Mammary epithelial cell (primary cell): ENCODE measurements at places on chromosomes 6 and 20. TPM values are rescaled to one million over a fixed set of nuclear protein-coding genes. Genes with fewer than 3 reads are reported as not detected.
A peak's percentile ranks its signal among the peaks of the same experiment; 100 is the strongest.

- DNase-seq, result no peak
Measured at GRCh38 chr6:159217595-159218275, 48.5 kb downstream of the FNDC1 start.

DNA sequence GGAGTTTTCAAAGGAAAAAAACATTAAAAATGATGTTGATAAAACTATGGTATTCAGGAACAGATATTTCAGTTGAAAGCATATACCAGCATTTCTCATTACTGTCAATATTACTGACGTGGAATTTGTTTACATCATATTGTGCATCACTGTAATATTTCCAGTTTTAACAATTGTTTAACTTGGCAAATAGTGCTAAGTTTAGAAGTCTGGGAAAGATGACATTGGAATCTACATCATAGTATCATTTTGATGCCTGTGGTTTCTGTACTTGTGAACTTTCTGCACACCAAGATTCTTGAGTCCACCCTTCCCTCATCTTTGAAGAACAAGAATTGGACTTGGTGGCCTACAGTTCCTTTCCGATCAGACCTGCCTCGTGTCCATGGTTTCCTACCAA, 98.1 kb downstream of the RALGAPA2 start:
- no peak for DNase-seq

- no peak for DNase-seq
Measured at GRCh38 chr6:126945812-126946360, 172.6 kb upstream of the RSPO3 start.

CPXM1 gene
- polyA plus RNA-seq, result not detected

DNA sequence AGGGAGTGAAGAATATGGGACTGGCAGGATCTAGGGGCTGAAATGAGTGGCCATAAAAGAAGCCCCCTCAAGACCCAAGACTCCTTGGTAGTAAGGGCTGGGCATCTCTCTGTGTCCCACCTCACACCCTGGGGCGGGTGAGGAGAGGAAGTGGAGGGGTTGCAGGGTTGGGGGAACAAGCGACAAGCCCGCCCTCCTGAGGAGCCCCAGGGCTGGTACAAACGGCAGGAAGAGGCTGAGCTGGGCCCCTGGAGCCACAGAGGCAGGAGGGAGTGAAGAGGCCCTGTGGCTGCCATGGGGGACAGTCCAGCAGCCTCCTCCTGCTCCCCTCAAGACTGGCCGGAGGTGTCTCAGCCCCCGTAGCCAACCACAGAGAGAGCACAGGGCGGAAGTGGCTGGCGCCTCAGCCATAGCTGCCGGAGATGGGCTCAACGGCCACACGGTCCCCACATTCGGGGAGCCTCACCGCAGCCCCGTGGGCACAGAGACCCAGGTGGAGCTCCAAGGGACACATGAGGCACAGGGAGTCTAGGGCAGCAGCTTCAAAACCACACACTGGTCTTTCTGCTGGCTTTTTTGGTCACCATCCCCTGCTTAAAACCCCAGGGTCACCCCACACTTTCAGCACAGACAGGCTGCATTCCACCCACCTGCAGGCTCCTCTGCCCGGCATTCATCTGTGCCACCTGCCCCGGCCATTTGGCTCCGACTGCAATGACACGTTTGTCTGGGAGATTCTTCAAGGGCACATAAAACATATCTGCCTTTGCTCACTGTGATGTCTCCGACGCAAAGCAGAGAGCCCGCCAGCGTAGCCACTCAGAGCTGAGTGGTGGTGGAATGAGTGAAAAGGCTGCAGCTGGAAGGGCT, 524 bp downstream of the C20orf203 start:
- DNase-seq, result no peak

DNA sequence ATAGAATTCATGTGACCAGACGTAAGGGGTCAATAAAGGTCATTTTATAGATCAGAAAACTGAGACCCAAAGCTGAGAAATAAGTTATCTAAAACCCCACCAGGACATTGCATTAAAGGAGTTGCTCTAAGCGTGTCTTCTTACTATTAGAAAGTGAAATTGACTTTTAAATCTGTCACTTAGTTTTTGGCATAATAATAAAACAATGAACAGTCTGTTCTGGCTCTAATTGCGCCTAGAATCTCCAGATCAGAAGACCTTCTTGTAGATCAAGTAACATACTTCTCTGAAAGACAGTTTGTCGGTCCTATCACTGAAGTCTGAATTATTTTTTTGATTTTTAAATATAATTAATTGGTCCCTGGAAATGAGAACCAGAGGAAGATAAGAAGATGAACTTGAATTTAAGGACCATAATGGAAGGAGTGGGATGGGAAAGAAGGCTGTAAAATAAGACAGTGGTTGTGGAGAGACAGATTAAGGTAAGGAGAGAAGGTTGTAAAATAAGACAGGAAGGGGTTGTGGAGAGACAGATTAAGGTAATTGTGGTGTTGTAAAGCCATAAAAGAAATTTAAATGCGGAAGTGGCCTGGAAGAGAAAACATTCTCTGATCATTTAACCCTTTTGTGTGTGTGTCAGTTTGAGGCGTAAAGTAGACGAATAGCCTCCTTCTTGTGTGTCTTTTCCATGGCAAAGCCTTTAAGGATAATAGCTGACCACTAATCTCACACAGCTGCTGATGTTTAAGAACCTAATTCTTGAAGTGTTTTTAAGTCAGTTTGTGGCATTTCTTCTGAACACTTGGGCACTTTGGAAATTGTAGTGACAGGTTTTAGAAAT, 20.1 kb downstream of the TOP1 start:
- no peak for DNase-seq

DNA sequence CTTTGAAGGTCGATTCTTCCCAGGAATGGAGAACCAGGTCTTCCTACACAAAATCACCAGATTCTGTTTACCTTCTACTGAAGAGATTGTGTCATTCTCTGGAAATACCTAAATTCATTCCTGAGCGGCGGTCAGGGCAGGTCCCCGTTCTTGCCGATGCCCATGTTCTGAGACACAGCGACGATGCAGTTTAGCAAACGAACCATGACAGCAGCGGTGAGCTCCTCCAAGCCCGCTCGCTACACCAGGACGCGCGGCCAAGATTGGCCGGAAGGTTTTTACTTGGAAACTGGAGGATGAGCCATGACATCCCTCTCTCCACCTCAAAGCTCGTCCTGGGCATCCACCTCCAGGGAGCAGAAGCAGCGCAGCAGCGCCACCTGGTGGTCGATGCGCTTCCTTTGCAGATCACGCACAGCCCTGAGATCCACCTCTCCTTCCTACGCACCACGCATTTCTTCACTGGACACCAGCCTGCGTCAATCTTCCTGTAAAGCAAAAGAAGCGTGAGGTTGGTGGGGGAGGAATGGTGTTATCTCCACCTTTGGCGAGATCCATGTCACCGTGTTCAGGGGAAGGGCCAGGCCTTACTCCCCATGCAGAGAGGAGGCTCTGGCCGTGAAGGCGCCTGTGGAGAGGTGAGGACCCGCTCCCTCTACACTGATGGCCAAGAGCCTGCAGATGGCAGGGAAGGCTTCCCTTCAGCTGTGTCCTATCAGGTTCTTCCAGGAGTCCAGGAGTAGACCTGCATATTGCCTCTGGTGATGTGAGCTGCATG, 9.9 kb upstream of the HLA-B start:
- DNase-seq, result peak; percentile 85

GSTA2 gene
- polyA plus RNA-seq, result not detected

HAO1 gene
- not detected for polyA plus RNA-seq

DNA sequence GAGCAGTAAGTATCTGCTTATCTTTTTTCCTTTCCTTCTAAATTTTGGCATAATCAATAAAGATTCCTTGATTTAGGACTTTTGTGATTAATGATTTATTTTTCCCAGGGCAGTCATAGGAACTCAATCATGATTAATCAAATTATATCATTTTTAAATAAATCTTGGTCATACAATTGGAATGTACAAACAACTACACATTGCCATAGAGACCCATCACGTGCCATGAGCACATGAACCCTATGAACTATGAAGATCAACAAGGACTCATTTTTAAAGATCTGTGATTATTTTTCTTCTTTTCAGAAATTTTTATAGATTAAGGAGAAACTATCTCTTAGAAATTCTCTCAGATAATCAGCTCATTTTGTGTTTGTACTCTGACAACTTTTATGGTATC, 622.4 kb downstream of the BCKDHB start:
- DNase-seq, result no peak

GRCh38 chr20:37948956-37949355, 46.0 kb downstream of the VSTM2L start:
- no peak for DNase-seq

DNA sequence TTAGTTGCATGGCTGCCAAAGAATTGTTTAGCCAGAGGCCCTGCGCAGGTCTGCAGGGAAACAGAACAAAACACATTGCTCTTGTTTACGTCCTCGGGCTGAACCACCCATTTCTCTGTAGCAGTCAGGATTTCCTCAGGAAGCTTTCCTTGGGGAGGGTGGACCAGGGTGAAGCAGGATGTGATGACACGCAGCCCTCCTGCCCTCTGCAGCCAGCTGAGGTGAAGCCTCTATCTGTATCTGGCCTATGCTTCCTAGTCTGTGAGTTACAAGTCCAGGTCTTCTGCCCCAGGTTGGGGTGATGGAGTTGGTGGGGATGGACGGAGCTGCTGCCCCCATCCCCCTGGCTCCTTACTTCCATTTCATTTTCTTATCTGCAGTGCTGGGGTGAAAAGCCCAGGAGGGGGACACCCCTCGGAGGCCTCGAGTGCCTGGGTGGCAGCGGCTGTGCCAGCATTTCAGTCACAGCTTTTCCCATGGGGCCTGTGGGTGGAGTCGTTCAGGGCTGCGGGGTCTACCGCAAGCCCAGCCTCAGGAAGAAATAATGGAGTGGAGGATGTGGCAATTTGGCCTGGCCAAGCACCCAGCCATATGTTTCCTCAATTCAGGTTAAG, 24.9 kb downstream of the SASH1 start:
- DNase-seq, result peak; percentile 42

ULBP2 gene
- 20.7 TPM for polyA plus RNA-seq

GRCh38 chr20:52457826-52458225, 266.2 kb upstream of the ZFP64 start:
- no peak for DNase-seq

DNA sequence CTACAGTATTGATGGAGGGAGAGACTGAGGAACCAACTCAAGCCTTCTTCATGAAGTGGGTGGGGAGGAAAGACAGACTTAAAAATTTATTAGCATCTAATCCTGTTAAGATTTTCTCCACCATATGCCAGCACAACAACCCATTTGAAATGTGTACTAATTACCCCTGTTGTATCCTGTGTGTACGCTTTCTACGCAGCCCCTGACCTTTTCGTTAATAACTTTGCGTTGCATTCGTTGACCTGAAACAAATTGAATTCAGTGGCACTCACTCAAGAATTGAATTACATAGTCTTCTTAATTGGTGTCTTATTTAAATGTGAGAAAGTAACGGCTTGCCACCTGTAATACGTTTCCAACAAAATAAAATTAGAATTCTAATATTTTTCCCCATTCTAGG, 113.9 kb downstream of the LINC00237 start:
- DNase-seq, result no peak

LAMA4 gene
- polyA plus RNA-seq, result 0.18 TPM

CLIC5 gene
- polyA plus RNA-seq, result not detected

- DNase-seq, result no peak
Measured at GRCh38 chr20:23145281-23145700, 59.2 kb upstream of the CD93 start.

LY6G5C gene
- 1.00 TPM for polyA plus RNA-seq
